ENCODE measurements at places on chromosomes 7 and 10. TPM values are rescaled to one million over a fixed set of nuclear protein-coding genes. Genes with fewer than 3 reads are reported as not detected.

The NAT16 gene
- not detected for total RNA-seq

The CYP2E1 gene
- total RNA-seq = 0.69 TPM

The PON1 gene
- total RNA-seq = 0.10 TPM

The PTF1A gene
- total RNA-seq = not detected

The TLX1 gene
- not detected for total RNA-seq

The PRPS1L1 gene
- total RNA-seq = not detected

The RNLS gene
- total RNA-seq = 6.5 TPM

The CPA4 gene
- total RNA-seq = 63.8 TPM

The SFXN3 gene
- 34.4 TPM for total RNA-seq

The GBF1 gene
- 22.8 TPM for total RNA-seq

The UBTD1 gene
- total RNA-seq = 5.6 TPM

The HOXA10 gene
- 2.8 TPM for total RNA-seq

The KCNMA1 gene
- 11.7 TPM for total RNA-seq

The CTAGE8 gene
- total RNA-seq = 5.3 TPM

The CFAP69 gene
- 15.3 TPM for total RNA-seq

The LBX1 gene
- 0.20 TPM for total RNA-seq

The PNLIPRP2 gene
- not detected for total RNA-seq

The DKK1 gene
- total RNA-seq = 5.0 TPM

The MRLN gene
- 15.7 TPM for total RNA-seq

The CYP2C19 gene
- total RNA-seq = 0.69 TPM

The VKORC1L1 gene
- total RNA-seq = 20.4 TPM

The SFMBT2 gene
- total RNA-seq = 5.8 TPM

The C10orf90 gene
- 1.2 TPM for total RNA-seq

The NUTM2E gene
- 0.20 TPM for total RNA-seq

The SEPHS1 gene
- 38.3 TPM for total RNA-seq

The SYT15B gene
- 0.59 TPM for total RNA-seq

The BZW2 gene
- 67.7 TPM for total RNA-seq

The PLCE1 gene
- 8.6 TPM for total RNA-seq

The PRLHR gene
- total RNA-seq = under 0.01 TPM

The PPP3CB gene
- 61.3 TPM for total RNA-seq
